Smooth muscle cell of trachea (primary cell): ENCODE measurements at places on chromosomes 16 and 17. TPM values are rescaled to one million over a fixed set of nuclear protein-coding genes. Genes with fewer than 3 reads are reported as not detected.

Gene MGAT5B
- total RNA-seq: 0.15 and 0.17 TPM in 2 replicates

Gene NTN1
- total RNA-seq: 0.44 and 3.0 TPM in 2 replicates

Gene MIS12
- total RNA-seq: 7.3 and 15.6 TPM in 2 replicates

Gene DRC3
- total RNA-seq: 0.83 and 1.2 TPM in 2 replicates

Gene METTL9
- total RNA-seq: 186 and 207 TPM in 2 replicates

Gene ARL16
- 21.0 and 33.6 TPM in 2 replicates for total RNA-seq

Gene HS3ST6
- not detected in 2 replicates for total RNA-seq

Gene CCL16
- not detected in 2 replicates for total RNA-seq

Gene YBX2
- total RNA-seq: 0.17 and 0.29 TPM in 2 replicates

Gene CHST5
- 0.15 and 0.17 TPM in 2 replicates for total RNA-seq

Gene ITGAL
- under 0.01 TPM in 1 of 2 replicates, not detected in the other for total RNA-seq

Gene SNX20
- total RNA-seq: not detected in 2 replicates

Gene HNF1B
- not detected in 2 replicates for total RNA-seq

Gene CTRB1
- total RNA-seq: not detected in 2 replicates

Gene GNG13
- total RNA-seq: not detected in 2 replicates

Gene NTN3
- 1.5 and 5.3 TPM in 2 replicates for total RNA-seq

Gene ABCA3
- 1.2 and 2.3 TPM in 2 replicates for total RNA-seq

Gene OR2C1
- 0.83 TPM in 1 of 2 replicates, not detected in the other for total RNA-seq

Gene DBNDD1
- 3.1 and 4.1 TPM in 2 replicates for total RNA-seq

Gene PRSS53
- 2.5 and 2.8 TPM in 2 replicates for total RNA-seq

Gene VAT1L
- total RNA-seq: 0.17 and 0.29 TPM in 2 replicates

Gene ASPA
- 1.2 and 1.8 TPM in 2 replicates for total RNA-seq

Gene CDH13
- total RNA-seq: 8.0 and 11.6 TPM in 2 replicates

Gene CACNG3
- not detected in 2 replicates for total RNA-seq

Gene CYB561
- total RNA-seq: 16.7 and 47.0 TPM in 2 replicates

Gene EPN3
- under 0.01 TPM in 1 of 2 replicates, not detected in the other for total RNA-seq

Gene GLIS2
- 4.4 and 4.6 TPM in 2 replicates for total RNA-seq

Gene IL34
- total RNA-seq: 4.5 and 12.4 TPM in 2 replicates

Gene ADAD2
- not detected in 2 replicates for total RNA-seq

Gene NAE1
- total RNA-seq: 53.1 and 78.5 TPM in 2 replicates

Gene KRTAP4-9
- total RNA-seq: not detected in 2 replicates

Gene ANKRD40CL
- not detected in 2 replicates for total RNA-seq

Gene ALOX15B
- total RNA-seq: 0.17 TPM in 1 of 2 replicates, not detected in the other

Gene KRTAP3-1
- not detected in 2 replicates for total RNA-seq

Gene STX8
- 96.4 and 137 TPM in 2 replicates for total RNA-seq

Gene NOTUM
- total RNA-seq: 0.99 TPM in 1 of 2 replicates, not detected in the other

Gene TAT
- not detected in 2 replicates for total RNA-seq

Gene GAST
- total RNA-seq: not detected in 2 replicates

Gene SLC5A2
- total RNA-seq: under 0.01 and 0.15 TPM in 2 replicates

Gene TMC5
- not detected in 2 replicates for total RNA-seq

Gene CD300LB
- under 0.01 TPM in 1 of 2 replicates, not detected in the other for total RNA-seq

Gene CACNA1H
- total RNA-seq: 0.15 and 0.33 TPM in 2 replicates

Gene C16orf74
- total RNA-seq: 5.7 and 7.3 TPM in 2 replicates
